Endothelial cell of umbilical vein (primary cell): ENCODE measurements at places on chromosomes 12 and 14. TPM values are rescaled to one million over a fixed set of nuclear protein-coding genes. Genes with fewer than 3 reads are reported as not detected.
A peak's percentile ranks its signal among the peaks of the same experiment; 100 is the strongest.

DNA sequence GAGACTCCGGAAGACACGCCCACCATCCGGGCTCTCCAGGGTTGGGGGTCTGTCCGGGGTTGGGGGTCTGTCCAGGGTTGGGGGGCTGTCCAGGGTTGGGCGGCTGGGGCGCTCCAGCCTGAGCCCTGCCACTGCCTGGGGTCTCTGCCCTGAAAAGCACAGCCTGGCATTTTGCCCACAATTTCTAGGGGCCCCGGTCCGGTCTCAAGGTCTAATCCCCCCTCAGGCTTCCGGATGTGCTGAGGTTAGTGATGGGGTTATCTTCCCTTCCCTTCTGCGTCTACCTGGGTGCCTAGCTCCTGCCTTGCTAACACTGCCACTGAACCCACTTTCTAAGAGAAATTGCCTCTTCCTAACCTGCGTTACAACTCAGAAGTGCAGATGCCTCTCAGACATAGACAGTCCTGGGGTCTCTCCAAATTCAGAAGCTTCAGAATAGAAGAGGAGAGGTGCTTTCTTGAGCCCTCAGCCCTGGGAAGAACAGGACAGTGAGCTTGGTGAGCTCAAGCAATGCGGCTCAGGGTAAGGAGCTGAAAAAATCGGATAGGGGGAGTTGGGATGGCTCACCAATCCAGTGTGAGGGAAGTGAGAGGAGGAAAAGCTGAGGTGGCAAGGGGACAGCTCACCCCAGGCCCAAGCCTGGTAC, 5.7 kb downstream of the LHX5 start:
- H3K36me3 ChIP-seq = no peaks in the 10 kb centered on the region
- H3K4me3 ChIP-seq = no peak overlapping the region
- H3K27me3 ChIP-seq = peaks cover 85% of the 10 kb centered on the region
- H3K27ac ChIP-seq = no peak overlapping the region

- H3K4me1 ChIP-seq = no peaks in the 10 kb centered on the region
- H3K27me3 ChIP-seq = no peaks in the 10 kb centered on the region
- DNase-seq = no peak
- H3K36me3 ChIP-seq = no peaks in the 10 kb centered on the region
Measured at GRCh38 chr12:85530456-85530855, 250.4 kb downstream of the ALX1 start.

GRCh38 chr12:121580959-121581685, at the start of gene KDM2B:
TSS of gene KDM2B (minus strand) at chr12:121581023. CDS start at chr12:121580911, 112 bp downstream.
- peaks cover 33% of the 10 kb centered on the region for H3K4me1 ChIP-seq
- H3K36me3 ChIP-seq = no peaks in the 10 kb centered on the region

- no peak for DNase-seq
- H3K36me3 ChIP-seq = no peaks in the 10 kb centered on the region
- no peak overlapping the region for H3K4me3 ChIP-seq
- H3K27ac ChIP-seq = no peak overlapping the region
- no peaks in the 10 kb centered on the region for H3K4me1 ChIP-seq
Measured at GRCh38 chr12:68977909-68978610, 45.1 kb upstream of the CPM start.

- H3K36me3 ChIP-seq = no peaks in the 10 kb centered on the region
- H3K4me3 ChIP-seq = no peak overlapping the region
- no peaks in the 10 kb centered on the region for H3K27me3 ChIP-seq
- no peak for DNase-seq
- H3K4me1 ChIP-seq = no peaks in the 10 kb centered on the region
Measured at GRCh38 chr14:100525615-100526014, 61.6 kb downstream of the BEGAIN start.

DNA sequence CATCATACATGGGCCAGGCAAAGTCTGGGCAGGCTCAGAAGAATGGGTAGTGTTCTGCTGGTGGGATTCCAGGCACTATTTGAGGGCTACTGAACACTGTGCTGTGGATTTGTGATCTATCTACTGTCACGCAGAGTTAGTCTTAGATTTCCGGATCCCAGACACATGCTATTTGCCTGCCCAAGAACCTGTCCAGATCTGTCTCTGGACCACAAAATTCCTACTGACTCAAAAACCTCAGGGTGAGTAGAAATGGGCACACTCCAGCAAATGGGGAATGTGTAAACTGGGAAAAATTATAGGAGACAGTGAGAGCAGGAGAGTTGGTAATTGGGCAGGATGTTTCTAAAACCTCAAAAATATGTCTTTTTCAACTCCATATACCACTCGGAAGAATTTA, 129.9 kb downstream of the GALC start:
- no peaks in the 10 kb centered on the region for H3K27me3 ChIP-seq
- no peak overlapping the region for H3K4me3 ChIP-seq
- H3K27ac ChIP-seq = no peak overlapping the region
- DNase-seq = no peak
- no peaks in the 10 kb centered on the region for H3K36me3 ChIP-seq

GRCh38 chr12:51103977-51104376, 20.6 kb upstream of the CSRNP2 start:
- no peak for DNase-seq
- no peak overlapping the region for H3K27ac ChIP-seq
- H3K4me1 ChIP-seq = no peaks in the 10 kb centered on the region
- H3K36me3 ChIP-seq = peaks cover 20% of the 10 kb centered on the region

DNA sequence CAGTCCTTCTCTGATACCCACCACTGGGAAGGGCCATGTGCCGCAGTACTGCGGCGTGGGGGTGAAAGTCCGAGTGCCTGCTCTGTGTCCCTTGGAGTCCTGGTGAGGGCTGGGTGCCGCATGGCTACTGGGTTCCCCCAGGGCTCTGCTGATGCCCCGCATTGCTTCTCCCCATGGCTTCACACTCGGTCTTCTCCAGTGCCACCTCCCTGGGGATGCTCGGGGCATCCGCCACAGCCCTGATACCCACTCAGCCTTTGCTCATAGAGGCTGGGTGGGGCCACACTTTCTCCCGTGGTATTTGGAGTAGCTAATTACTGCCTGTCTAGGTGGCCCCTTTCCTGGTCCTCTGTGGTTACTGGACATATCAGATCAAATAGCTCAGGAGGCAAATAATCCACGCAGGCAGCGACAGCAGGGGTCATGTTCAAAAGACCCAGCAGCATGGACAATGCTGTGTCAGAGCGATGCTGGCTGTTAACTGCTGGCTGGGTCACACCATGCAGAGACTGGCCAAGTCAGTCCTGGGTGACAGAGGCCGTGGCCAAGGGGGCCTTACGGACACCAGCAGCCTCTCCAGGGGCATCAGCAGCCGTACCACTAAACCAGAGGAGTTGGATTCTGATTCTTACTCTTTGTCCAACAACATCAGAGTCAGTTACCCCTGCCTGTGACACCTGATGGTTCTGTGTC, 106.5 kb downstream of the ADGRD1 start:
- DNase-seq = no peak
- H3K27me3 ChIP-seq = no peaks in the 10 kb centered on the region
- no peaks in the 10 kb centered on the region for H3K4me1 ChIP-seq
- no peaks in the 10 kb centered on the region for H3K36me3 ChIP-seq
- H3K4me3 ChIP-seq = no peak overlapping the region

DNA sequence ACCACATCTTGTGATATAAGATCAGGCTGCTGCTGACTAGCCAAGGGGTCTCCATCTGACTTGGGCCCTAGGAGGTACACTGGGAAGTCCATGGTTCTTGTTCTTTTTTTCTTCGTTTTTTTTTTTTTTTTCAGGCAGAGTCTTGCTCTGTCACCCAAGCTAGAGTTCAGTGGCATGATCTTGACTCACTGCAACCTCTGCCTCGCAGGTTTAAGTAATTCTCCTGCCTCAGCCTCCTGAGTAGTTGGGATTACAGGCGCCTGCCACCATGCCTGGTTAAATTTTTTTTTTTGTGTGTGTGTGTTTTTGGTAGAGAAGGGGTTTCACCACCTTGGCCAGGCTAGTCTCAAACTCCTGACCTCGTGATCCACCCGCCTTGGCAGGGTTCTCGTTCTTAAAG, 178.2 kb downstream of the RMST start:
- no peaks in the 10 kb centered on the region for H3K36me3 ChIP-seq
- H3K27ac ChIP-seq = no peak overlapping the region
- no peaks in the 10 kb centered on the region for H3K4me1 ChIP-seq
- no peaks in the 10 kb centered on the region for H3K27me3 ChIP-seq
- H3K4me3 ChIP-seq = no peak overlapping the region
- no peak for DNase-seq

- H3K4me3 ChIP-seq = no peak overlapping the region
- H3K4me1 ChIP-seq = no peaks in the 10 kb centered on the region
- no peak overlapping the region for H3K27ac ChIP-seq
- H3K36me3 ChIP-seq = no peaks in the 10 kb centered on the region
Measured at GRCh38 chr14:93019367-93019843, 96.3 kb downstream of the ITPK1 start.

GRCh38 chr12:50924439-50925341, 27.7 kb upstream of the HIGD1C start:
- H3K27me3 ChIP-seq = no peaks in the 10 kb centered on the region
- DNase-seq = peak; percentile 94
- peaks cover 24% of the 10 kb centered on the region for H3K4me1 ChIP-seq
- no peaks in the 10 kb centered on the region for H3K36me3 ChIP-seq
- H3K4me3 ChIP-seq = peak overlapping the region; percentile 48
- peak overlapping the region; percentile 65 for H3K27ac ChIP-seq

Gene ST8SIA1
- not detected in 2 replicates for total RNA-seq

Gene P2RX2
- not detected in 2 replicates for total RNA-seq

Gene RPL10L
- not detected in 2 replicates for total RNA-seq

Gene CD163L1
- 7.5 and 10.7 TPM in 2 replicates for total RNA-seq

Gene ANKS1B
- total RNA-seq = 0.38 and 0.42 TPM in 2 replicates

Gene SERPINA3
- not detected in 2 replicates for total RNA-seq
